ENCODE measurements at places on chromosomes 2 and 18.
A peak's percentile ranks its signal among the peaks of the same experiment; 100 is the strongest.

GRCh38 chr2:240705204-240705791 is 13.6 kb downstream of the AQP12A start:
- no peak for DNase-seq

- peak; percentile 48 for DNase-seq
These were observed 418.2 kb upstream of the ZEB2 start for GRCh38 chr2:144937910-144938709.

DNA sequence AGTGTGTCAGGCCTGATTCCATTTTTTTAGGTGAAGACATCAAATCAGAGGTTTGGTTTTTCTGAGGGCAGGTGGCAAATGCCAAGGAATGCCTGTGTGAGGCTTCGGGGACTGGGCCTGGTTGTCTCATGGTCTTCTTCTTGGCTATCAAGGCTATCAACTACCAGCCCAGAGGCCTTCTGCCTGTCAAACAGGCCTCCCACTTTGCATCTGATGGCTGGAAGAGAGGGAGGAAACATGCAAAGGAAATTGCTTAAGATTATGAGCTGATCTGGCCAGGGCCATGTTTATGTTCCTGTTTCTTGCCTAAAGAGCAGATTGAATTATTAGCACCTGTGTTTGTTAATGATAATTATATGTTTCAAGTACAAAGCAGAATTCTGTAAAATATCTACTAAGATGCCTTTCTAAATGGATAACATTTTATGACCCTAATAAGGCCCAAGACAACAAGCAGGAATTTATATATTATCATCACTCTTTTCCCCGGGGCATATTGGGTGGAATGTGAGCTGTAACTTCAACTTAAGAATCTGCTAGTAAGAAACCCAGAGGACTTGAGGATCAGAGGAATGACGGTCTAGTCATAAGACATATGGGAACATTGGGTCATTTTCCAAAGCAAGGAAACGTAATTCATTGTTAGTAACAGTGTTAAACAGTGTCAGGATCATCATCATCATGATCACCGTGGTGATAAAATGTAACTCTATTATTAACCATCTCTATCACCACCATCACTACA is 123.2 kb downstream of the LYPD6B start:
- no peak for DNase-seq

DNA sequence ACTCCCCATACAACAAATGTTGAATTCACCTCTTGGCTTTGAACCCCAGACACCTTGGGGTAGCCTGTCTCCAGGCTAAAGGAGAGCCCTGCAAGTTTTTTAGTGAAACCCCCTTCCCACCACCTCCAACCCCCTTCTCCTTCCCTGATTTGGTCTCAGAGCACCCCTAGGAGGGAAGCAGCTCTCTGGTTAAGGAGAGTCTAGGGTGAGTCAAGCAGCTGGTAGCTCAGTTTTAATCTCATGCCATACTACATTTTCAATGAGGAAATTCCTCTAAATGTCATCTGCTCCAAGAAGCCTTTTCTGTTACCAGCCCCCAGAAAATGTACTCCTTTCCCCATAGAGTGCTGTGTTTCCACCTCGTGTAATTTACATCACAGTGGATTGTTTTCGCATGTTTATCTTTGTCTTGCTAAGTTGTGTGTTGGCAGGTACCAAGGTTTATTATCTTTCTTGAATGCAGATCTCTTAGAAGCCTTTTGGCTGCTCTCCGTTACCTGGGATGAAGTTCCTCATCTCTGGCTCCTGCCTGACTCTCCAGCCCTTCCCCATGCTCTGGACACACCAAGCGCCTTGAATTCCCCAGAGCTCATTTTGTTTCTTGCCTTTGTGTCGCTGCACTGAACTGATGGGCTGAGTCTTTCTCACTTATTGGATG is 82.2 kb downstream of the ASAP2 start:
- DNase-seq: no peak

DNA sequence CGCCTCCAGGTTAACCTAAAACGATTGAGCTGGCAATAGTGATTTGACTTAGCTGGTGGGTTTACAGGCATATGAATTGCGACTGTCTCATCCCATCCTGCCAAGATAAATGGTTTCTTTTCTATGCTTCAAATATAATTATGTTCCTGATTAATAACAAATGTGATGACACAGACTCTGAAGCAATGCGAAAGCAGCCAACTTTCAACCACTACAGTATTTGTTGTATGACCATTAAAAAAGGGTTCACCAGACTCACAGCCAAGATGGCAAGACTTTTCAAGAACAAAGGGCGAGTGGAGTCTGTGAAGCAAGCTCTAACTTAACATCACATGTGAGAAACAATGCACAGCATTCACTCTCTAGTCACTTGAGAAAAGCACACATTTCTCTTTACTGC is 186.6 kb downstream of the PID1 start:
- no peak for DNase-seq

GRCh38 chr2:177244244-177244771 is 20.2 kb downstream of the NFE2L2 start:
- no peak for DNase-seq

DNA sequence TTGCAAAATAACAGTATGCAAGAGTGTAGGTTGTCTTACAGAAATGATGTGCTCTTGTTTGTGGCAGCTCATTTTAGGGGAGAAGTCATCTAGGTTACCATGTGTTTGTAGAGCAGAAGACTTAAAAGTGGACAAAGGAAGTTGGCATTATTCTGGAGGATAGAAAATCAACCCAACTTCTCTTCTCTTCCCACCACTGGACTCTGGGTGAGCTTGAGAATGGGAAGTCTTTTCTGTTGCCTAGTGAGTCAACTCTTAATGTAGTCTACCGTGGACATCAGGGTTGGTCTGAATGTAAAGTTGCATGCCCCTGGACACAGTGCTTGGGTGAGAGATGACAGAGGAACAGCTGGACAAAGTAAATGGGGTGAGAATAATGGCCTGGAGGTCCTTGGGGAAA is 98.3 kb downstream of the FMNL2 start:
- DNase-seq: no peak

- DNase-seq: no peak
These were observed 6.9 kb downstream of the CD28 start for GRCh38 chr2:203713381-203713780.

- DNase-seq: no peak
These were observed 101.2 kb downstream of the KCNS3 start for GRCh38 chr2:17979707-17980106.

DNA sequence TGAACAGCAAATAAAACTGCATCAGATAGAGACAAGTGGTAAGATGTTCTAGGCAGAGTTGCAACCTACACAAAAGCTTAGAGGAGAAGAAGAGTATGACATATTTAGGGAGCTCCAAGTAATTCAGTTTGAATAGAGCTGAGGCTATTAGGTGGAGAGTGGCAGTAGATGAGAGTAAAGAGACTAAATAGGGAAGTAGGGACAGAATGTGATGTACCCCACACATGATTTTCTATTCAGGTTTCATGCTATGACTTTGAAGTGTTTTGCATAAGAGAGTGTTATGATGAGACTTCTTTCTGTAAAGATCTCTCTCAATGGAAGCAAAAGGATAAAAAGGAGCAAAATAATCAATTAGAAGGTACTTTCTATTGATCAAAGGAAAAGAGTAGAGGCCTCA is 206.8 kb upstream of the ERBB4 start:
- no peak for DNase-seq

DNA sequence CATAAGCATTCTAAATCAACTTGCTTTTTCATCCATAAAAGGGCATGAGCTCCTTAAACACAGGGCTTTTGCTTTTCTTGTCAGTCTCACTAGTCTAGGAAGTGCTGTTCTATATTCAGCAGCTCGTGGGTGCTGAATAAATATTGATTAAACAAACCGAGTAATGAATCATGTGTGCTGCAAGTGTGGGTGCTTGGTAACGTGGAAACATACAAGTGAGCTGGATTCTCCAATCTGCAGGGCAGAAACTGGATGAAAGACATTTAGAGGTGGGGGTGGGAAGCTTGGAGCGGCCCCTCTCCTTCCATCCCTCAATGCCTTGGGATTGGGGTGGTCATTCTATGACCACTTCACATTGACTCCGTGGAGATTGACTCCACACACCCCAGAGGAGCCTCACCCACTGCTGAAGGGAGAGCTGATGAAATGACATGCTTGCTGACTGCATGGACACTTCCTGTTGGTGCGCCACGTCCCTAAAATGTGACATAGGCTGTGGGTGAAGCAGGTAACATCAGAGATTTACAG is 114.6 kb downstream of the DOCK10 start:
- peak; percentile 8 for DNase-seq

DNA sequence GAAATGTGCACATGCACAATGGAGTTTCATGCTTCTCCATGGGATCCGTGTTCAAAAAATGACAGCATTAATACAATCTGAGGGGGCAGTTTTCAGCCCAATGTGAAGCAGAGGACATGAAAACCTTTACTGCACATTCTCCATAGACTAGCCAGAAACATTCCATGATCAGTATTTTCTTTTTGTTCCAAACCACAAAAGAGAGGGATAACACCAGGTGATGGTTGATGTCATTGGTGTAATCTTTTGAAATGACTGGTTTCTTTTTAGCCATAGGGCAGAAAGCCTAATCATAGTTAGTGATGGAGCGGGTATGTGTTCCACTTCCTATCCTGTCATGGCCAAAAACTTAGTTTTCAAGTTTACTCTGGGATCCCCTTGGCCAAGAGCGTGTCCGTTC is 1.8 kb upstream of the KYNU start:
- no peak for DNase-seq

GRCh38 chr18:77392321-77392720 is 142.7 kb downstream of the GALR1 start:
- DNase-seq: no peak

DNA sequence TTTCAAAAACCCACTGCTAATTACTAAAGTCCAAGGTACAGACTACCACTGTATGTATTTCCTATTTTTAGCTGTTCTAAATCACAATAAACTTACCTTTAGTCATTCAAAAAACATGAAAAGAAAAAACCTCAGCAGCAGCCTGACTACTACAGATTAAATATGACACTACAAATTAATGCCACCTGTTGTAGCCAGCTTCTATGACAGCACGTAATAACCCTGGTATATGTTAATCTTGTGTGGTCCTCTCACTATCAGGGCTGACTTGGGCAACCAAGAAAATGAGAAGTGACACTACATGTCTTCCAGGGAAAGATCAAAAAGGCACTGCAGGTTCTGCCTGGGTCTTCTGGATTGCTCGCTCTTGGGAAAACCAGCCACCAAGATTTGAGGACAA is 90.6 kb upstream of the FAM124B start:
- no peak for DNase-seq

- DNase-seq: no peak
These were observed 13.9 kb downstream of the BMP10 start for GRCh38 chr2:68857202-68857845.

DNA sequence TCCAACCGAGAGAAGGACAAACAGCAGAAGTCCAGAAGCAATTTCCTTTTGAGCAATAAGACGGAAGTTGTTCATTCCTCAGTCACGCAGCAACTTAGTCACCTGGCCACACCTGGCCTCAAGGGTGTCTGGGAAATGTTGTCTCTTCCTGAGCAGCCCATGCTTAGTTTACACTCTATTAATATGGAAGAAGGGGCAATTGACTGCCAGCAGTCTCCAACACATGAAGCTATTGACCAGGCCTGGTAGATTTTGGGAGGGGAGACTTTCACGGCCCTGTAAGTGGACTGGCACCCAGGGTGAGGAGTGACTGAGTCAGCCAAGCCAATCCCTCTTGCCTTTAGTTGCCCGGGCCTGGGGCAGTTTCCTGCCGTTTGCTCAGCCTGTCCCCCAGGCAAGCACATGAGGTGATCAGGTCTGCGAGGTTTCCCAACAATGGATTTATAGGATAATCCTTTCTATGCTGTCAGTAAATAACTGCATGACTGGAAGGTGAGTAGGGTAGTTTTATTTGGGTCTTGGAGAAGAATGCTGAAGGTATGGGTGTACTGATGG is 43.8 kb upstream of the PPP4R1 start:
- DNase-seq: peak; percentile 38

GRCh38 chr2:42768706-42769256 is 4.8 kb upstream of the OXER1 start:
- DNase-seq: no peak

DNA sequence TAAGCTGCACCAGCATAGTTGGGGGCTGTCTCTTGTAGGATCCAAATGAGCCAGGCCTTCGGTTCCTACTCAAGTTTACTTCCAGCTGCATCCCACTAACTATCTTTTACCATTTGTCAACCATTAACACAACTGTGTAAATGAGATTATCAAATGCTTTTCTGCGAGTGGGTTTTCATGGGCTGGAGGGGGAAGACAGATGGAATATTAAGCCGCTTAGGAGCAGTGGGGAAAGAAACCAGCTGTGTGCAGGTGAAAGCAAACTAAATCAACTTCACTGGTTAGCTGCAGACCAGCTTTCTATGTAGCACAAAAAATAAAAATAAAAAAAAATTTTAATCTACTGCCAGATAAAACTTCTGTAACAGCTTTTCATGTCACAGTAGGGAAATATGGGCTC is 307.3 kb upstream of the FBXO11 start:
- DNase-seq: no peak

DNA sequence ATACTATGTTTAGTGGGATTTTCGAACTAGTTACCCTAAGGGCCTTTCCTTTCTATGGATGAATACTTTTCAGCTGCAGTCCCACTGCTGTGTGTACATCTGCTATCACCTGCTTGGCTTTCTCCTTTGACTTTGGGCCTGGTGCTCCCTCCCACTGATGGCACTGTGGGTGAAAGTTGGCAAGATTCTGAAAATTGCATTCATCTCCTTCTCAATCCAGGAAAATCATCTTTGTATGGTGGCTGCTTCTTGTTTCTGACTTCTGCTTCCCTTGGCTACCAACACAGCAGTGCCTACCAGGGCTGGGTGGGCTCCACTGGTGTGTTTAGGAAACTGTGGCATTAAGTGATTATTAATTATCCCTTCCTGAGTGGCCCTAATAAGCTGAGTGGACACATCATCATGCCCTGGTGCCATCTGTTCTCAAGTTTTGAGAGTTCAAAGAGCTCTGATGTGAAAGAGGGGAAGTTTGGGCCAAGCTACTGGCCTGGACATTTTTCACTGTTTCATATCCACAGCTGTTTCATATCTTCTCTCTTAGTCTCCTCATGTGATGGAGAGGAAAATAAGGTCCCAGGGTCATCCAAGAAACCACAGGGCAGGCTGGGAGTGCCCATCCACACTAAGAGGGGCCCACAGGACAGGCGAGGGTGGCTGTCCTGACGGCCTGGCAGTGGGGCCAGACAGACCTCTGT is 16.7 kb downstream of the HK2 start:
- no peak for DNase-seq

GRCh38 chr2:28349546-28350165 is 43.0 kb upstream of the FOSL2 start:
- no peak for DNase-seq

GRCh38 chr2:86193901-86194567 is 1.2 kb downstream of the IMMT start:
- peak; percentile 19 for DNase-seq

DNA sequence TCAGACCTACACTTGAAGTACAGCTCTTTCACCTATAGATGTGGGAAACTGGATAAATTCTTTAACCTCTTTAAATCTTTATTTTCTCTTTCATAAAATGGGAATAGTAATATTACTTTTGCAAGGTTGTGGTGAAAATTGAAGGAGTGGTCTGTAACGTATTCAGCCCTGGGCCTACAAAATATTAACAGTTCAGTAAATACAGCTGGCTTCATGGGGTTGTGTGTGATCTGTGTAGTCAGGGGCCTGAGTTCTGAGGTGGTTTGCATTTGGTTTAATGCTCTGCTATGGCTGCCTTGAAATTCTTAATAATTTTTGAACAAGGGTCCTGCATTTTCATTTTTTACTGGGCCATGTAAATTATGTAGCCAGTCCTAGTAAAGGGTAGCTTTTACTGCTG is 16.8 kb upstream of the EML6 start:
- DNase-seq: no peak

- DNase-seq: no peak
These were observed 401.1 kb upstream of the CHAC2 start for GRCh38 chr2:53366543-53366942.

GRCh38 chr18:42533009-42533575 is 578.1 kb downstream of the PIK3C3 start:
- DNase-seq: no peak

Data from HT-29 (cell line).